ENCODE measurements at places on chromosomes 5 and 9.

DNA sequence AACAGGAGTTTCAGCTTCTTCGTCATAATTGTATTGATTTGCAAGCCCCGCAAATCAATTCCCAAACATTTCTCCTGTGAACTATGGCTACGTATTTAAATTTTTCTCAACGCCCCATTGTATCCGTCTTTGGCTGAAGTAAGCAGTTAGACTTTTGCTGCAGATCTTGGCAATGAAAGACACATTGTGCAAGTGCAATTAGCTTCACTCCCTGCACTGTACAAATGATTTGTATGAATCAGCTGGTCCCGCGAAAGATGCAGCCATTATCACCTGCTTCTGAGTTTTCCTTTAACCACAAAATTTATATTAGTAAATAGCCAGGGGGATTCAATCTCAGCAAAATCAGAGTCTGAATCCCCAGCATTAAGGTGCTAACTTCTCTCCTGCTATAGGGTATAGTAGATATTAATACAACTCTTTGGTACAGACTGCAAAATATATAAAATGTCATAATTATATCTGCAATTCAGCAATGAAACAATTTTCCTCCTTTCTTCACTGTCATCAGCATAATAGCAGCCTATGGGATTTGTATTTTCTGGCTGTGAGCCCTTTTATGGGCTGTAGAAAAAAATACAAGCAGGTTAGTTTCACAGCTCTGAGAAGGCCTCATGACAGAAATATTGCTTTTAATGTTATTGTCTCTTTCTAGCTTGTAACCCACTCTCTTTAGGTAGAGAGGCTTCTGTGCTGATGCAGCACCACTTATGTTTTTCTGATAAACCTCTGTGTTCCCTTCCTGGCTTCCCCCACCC is 68.4 kb upstream of the SMARCA2 start:
- no peak for DNase-seq

DNA sequence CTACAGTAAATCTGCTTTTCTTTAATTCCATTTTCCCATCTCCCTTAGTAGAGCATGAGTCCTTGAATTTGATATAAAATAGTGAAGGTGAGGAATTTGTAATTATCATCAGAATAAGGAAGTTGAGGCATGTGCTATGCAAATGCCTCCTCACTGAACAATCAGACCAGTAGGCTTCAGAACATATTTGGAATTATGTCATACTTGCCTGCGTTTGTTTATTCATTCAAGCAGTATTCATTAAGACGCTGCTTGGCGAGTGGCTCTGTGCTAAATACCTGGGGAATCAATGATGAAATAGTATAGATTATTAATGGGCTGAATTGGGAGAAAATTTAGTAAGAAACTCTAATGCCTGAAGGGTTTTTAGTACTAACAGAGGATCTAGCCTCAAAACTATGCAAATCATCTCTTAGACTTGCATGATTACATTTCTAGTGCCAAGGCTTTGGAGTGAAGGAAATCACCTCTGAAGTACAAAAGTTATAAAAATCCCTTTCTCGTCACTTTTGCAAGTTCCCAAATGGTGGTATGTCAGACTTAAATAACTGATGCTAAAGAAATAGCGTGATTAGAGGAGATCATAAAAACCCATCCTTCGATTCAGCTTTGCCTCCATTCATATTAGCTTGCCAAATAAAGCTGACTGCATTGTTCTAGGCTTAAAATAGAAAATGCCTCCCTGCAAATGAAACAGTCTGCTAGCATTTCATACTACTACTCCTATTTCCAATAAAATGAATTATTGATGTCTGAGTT is 141.7 kb downstream of the PCSK5 start:
- no peak for DNase-seq

DNA sequence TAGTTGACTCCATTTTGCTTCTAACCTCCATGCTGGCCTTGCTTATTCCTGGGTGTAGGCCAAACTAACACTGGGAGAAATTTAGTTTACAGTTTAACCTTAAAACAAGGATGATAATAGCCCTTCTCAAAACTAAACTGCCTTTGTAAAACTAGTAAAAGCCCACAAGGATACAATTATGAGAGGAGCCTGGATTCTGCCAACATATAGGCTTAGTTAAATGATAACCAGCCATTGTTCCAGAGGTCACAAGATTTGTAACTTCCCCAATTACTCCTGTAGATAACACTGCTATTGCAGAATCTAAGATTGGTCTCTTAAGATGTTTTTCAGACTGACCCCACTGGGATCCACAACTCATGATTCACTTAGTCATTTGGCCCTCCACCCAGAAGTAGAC is 2300.3 kb upstream of the C9orf72 start:
- no peak for DNase-seq

DNA sequence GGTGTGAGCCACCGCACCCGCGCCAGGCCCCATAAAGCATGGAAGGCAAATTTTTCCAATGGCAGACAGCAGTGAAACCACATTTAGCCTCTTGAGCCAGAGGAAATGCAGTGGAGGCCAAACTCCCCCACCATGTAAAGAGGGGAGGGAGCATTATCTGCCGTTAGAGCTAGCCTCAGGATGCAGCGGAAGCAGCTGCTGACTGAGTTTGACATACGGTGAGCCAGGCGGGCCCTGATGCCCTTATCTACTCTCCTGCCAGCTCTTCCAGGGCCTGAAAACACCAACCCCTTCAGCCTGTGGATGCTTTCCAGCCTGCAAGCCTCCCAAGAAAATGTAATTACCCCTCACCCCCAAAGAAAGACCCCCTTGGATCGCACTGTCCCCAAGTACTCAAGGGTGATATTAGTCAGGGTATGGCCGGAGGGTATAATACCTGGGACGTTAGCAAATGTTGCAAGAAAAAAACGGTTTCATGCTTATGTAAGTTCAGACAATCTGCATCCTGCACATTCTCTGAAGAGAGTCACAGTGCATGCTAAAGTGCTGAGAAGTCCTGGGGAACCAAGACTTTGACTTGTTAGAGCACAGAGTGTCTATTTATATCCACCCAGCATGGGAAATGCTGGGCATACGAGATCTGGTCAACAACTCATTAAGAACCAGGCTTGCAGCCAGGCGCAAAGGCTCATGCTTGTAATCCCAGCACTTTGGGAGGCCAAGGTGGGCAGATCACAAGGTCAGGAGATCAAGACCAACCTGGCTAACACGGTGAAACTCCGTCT is 11.3 kb upstream of the GGTA1 start:
- DNase-seq = no peak

DNA sequence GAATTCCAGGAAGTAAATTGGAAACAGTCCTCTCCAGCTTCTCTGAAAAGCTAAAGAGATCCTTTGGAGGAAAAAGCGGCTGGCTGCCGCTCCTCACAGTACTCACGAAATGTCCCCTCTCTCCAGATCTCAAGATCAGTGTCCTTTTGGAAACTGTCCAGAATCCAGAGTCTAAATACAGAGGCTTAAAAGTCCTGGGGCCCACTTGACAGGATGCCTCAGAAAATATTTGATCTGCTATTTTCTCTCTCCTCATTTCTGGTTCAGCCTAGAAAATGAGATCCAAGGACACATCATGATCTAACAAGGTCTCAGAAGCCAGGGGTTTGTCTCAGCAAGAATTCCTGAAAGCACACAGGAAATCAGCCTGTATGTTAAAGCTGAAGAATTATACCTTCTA is 7.2 kb downstream of the C1QTNF2 start:
- DNase-seq = no peak

- no peak for DNase-seq
Measured at GRCh38 chr9:89353989-89354388, 35.7 kb downstream of the SECISBP2 start.

DNA sequence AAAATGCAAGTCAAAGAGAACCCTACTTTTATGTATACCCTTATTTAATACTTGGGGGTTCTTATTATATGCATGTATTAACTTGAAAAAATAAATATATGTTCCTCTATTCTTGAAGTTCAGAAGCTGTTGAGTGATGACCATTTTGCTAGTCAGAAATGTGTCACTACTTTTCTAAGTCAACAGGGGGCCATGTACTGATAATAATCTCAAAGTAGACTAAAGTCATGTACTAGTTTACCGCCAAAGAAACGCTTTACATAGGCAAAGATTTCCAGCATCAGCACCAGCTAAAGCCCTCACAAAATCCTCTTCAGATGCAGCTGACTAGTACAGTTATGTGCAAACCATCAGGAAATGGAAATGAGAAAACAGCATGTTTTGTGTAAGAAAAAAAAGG is 5.7 kb upstream of the BHMT start:
- no peak for DNase-seq

- no peak for DNase-seq
Measured at GRCh38 chr5:159620853-159621540, 290.7 kb upstream of the IL12B start.

GRCh38 chr9:86909388-86909787 is 37.9 kb downstream of the GAS1 start:
- DNase-seq = no peak

GRCh38 chr5:56305001-56305950 is 72.1 kb upstream of the ANKRD55 start:
- DNase-seq = no peak

- peak; percentile 29 for DNase-seq
Measured at GRCh38 chr5:10635257-10635866, 71.5 kb downstream of the ANKRD33B start.

DNA sequence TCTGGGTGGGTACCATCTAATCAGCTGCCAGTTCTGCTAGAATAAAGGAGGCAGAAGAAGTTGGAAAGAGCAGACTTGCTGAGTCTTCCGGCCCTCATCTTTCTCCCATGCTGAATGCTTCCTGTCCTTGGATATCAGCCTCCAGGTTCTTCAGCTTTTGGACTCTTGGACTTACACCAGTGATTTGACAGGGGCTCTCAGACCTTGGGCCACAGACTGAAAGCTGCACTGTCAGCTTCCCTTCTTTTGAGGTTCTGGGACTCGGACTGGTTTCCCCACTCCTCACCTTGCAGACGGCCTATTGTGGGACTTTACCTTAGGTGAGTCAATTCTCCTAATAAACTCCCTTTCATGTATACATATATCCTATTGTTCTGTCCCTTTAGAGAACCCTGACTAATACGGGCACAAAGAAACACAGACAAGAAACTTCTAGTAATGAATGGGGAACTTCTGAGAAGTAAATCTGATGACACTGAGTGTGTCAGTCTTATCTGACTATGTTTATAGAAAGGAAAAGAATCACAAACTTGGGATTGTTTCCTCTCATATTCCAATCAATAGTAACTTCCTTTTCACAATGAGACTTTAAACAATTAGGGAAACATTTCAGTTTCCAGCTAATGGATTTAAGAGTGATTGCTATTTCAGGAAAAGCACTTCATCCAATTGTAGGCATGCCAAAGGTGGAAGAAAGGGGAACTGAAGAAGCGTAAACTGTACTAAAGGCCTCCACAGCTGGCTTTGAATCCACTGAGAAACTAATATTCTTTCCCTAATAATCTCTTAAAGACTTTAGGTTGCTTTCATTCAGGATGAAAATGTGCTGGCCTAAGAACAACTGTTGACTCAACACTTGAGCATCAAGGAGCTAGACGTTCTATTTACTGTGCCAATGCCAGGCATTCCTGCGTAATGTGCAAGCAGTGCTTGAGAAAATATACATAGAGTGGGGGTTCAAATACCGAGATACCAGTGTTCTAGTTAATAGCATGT is 127.9 kb upstream of the PTGER4 start:
- no peak for DNase-seq

DNA sequence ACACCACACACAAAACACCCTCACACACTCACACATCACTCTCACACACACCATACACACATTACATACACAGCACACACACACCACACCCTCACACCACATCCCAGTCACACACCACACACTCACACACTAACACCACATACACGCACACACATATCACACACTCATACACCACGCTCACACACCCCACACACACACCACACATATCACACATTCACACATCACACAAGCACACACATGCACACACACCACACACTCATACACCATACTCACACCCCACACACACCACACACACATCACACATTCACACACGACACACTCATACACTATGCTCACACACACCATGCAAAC is 543 bp upstream of the UBE2QL1 start:
- no peak for DNase-seq

DNA sequence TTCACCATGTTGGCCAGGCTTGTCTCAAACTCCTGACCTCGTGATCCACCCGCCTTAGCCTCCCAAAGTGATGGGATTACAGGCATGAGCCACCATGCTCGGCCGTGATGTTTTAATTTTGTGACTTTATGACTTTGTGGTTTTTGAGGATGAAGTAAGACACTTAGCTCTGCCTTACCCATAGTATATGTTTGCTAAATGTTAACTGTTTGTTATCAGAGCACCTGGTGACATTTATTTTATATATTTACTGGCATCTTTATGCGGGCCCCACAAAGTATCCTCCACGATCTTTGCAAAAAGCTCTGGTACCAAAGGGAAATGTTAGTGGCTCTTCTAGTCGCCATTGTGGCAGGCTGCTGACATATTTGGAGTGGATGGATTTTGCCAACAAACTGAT is 6.7 kb downstream of the SLC23A1 start:
- no peak for DNase-seq

DNA sequence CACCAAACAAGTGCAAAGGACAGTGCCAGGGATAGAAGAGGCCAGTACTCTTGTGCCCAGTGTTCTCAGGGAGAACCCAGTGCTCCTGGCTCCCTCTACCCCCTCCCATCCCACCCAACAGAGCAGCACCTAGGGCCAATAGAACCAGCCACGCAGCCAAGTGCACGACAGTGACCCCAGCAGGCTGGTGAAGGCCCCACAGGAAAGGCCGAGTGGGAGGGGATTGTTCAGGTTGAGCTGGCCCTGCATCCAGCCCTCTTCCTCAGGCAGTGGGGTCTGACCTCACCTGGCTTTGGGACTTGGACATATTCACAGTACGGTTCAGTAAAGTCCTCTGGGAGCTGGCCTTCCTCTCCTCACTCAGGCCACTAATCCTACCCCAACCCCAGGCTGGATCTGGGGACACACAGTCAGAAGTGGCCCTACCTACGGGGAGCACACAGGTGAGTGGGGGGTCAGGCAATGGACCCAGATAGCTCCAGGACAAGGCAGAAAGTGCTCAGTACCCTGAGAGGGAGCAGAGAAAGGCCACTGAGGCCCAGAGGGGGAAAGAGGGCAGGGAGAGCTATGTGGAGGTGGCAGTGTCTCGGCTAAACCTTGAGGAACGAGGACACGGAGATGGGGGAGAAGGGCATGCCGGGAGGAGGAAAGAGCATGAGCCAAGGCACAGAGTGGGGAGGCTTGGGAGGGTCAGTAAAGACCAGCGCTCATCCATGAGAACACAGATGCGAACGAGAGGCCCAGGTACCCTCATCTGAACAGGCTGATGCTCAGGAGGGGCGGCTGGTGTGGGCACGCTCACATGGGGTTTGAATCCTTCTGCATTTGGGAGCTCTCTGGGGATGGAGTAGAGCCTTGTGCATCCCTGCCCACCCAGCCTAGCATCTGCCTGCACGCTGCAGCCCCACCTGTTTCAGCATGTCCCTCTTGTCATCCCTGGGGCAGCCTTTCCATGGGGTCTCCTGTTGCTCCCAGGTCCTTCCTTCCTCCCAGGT is 25.6 kb downstream of the POLR1E start:
- DNase-seq = no peak
